Inflammatory macrophage (primary cell): ENCODE measurements at places on chromosomes 12 and 14.
A peak's percentile ranks its signal among the peaks of the same experiment; 100 is the strongest.

DNA sequence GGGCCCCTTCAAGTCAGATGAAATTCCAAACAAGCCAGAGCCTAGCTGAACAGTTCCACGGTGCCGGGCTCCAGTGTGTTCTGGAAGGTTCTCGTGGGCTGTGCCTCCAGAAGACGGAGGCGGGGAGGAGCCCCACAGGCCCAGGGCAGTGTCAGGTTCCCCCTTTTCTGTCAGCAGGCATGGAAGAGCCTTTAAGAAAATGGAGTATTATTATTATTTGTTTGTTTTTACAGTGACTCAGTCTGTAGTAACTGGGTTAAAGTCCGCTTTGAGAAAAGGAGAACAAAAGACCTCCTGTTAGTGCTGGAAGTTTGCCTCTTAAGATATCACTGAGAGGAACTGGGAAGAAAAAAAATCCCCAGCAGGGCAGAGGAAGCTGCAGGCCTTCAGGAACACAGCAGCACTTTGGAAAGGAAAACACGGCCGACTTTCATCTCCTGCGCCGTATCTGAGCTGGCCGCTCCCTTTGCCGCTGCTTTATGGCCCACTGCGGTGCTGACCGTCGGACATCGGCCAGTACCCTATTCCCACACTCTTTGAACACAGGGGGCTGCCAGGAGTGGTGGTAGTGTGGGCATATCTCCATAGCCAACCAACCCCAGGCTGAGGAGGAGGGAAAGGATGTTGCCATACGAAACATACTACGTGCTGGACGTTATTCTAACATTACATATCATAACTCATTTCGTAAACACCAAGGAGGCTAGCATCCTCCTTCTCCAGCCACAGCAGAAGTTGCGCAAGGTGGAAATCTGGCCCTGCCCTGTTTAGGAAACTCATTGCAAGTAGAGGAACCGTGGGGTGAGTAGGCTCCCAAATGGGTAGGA, 194.0 kb downstream of the ZFP36L1 start:
- peak; percentile 95 for DNase-seq

- DNase-seq, result no peak
Measured at GRCh38 chr12:55844961-55845360, 2.2 kb upstream of the MMP19 start.

DNA sequence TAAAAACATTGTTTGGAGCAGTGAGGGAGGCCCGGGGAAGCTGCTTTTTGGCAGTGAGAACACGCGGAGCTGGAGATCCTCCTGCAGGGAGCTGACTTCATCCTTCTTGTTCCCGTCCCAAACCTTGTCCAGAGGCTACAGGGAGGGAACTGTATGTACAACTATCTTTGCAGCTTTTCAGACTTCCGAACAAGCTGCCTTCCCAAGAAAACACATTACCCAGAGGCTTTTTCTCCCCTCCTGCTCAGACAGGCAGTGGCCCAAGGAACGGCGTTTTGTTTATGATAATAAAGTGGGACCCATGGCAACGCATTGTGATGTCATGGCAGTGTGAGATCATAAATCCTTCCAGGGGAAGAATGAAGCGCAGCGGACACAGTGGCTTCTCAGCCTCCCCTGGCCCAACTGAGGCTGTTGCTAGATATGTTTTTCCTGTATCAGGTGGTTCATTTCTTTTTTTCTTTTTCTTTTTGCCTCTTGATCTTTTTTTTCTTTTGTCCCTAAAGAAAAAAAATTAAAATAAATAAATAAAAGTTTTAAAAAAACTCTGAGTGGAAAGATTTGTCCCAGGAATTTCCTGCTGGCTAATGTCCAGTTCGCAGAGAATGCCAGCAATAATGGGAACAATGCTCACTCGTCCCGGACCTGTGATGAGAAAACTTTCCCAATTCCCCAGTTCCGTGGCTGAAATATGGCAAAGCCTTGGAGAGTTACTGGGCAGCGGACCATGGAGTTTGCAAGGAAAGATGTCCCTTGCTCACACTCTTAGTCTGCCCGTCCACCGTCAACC, 103.4 kb upstream of the MAP1LC3B2 start:
- peak; percentile 44 for DNase-seq

DNA sequence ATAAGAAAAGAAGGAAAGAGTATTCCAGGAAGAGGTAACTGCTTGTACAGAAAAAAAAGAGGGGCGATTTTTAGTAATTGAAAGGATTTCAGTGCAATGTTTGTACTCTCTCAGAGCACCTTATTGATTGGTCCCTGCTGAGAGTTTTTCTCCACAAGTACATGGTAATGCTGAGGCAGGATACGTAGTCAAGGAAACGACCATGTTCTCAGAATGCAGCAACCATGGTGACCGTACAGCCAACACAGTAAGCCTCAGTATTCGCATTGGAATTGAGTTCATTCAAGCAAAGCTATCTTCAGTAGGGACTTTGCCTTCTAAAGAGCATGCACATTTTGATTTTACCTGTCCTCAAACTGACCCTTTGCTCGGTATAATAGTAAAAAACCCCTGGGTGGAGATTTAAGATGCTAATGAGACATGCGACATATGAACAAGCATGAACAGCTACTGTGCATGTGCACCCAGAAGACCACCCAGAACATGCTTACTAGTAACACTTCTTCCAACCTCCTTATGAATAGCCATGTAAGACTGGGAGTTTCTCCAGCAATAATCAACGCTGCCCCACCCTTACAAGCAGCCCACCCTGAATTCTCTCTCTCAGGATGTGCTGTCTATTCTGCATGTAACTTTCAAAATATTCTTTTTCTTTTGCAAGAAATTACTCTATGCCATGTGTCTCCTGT, 6.2 kb upstream of the SLC41A2 start:
- no peak for DNase-seq

- DNase-seq, result no peak
Measured at GRCh38 chr12:93572712-93573551, 457 bp downstream of the SOCS2 start.

GRCh38 chr12:54991161-54991990, 6.8 kb upstream of the TESPA1 start:
- peak; percentile 8 for DNase-seq

DNA sequence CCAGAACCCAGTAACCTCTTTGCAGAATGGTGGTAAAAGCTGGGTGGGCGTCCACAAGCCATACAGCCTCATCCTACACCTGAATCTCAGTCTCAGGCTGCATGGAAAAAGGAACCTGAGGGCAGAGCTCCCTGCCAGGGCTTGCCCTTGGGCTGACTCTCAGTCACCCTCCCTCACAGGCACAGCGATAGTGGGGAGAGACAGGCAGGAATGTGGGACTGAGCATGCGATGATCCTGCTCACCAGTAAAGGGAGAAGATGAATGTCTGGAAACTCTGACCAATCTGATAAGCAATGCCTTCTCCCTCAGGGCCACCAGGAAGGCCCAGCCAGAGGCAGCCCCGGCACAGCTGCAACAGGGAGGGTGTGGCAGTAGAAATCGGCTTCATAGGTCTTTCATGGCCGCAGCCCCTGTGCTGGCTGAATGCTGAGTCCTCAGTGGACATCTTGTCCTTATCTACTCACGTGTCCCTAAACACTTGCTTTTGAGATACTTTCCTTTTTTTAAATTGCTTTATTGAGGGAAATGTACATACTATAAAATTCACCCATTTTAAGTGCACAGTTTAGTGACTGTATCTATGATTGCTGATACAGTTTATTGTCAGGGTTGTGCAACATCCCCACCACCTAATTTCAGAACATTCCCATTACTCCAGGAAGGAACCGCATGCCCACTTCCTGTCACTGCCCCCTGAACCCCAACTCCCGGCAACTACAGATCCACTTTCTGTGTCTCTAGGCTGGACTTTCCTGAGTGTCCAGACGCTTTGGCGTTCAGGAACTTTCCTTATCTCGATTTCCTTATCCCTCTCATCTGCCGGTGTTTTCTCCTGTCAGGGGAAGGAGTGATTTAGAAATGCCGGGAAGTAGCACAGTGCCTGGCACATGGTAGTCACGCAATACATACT, 258.1 kb downstream of the PCNX1 start:
- no peak for DNase-seq
